ENCODE measurements at places on chromosomes 5 and 9.

DNA sequence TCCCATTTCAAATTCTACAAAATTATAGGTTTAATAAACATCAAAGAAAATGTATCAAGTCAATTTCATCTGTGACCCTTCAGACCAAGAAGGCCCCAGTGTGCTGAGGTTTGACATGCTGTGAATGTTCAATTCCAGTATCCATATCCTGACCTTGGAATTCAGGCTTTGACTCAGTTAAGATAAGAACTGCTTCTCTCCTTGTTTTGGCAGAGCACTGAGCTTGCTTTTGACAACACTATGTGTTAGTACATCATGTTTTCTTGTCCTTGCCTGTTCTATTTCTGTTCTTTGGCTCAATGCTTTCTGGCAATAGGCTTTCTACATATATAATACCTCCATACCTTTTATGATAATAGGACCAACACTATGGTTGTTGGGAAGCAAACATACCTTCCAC, 105.6 kb downstream of the PLCXD3 start:
- DNase-seq = no peak

DNA sequence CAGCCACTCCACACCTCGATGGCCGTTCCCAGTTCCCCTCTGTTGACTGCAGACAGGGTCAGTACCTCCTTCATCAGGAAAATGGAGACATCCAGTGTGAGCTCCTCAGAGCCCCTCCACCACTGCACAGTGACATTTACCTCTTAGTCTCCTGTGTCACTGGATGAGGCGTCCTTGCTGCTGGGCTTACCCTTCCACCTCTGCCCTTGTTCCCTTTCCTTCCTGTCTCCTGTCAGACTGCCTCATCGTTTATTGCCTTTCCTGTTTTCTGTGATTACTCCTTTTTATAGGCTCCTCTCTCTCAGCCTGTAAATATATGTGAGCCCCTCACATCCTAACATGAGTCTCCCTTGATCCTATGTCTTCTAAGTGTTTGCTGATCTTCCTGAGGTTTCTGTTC, 23.2 kb upstream of the SPTAN1 start:
- no peak for DNase-seq

GRCh38 chr5:95142145-95142544, 142.7 kb downstream of the MCTP1 start:
- DNase-seq = no peak

- DNase-seq = no peak
Measured at GRCh38 chr9:105651806-105652205, 10.5 kb upstream of the TAL2 start.

- no peak for DNase-seq
Measured at GRCh38 chr9:135950135-135950682, 11.0 kb downstream of the UBAC1 start.

DNA sequence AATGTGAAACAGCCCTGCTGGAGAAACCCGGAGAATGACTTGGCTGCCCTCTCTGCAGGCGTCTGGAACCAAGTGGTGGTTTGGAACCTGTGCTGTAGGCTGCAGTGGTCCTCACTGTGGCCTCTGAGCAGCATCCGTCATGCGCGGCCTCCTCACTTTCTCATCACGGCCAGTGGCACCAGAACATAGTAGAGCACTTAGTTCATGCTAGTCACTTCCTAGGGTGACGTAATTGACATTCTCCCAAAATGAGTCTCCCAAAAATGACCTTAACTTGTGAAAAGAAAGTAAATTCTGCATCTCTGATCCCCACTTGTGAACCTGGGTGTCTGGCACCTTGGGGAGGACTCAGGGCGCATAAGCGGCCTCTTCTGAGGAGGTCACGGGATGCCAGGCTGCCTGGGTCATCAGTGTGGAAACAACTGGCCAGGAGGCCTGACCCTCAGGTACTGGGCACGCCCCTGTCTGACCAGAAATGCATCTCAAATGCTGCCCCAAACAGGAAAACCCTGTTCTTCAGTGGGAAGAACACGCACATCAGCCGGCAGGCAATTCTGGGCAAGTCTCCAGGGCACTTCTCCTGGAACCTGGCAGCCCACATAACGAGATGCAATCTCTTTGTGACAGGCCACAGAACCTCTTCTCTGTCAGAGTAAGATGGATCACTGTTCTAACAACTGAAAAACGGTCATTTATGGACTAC, 36.6 kb upstream of the SPTLC1 start:
- no peak for DNase-seq

DNA sequence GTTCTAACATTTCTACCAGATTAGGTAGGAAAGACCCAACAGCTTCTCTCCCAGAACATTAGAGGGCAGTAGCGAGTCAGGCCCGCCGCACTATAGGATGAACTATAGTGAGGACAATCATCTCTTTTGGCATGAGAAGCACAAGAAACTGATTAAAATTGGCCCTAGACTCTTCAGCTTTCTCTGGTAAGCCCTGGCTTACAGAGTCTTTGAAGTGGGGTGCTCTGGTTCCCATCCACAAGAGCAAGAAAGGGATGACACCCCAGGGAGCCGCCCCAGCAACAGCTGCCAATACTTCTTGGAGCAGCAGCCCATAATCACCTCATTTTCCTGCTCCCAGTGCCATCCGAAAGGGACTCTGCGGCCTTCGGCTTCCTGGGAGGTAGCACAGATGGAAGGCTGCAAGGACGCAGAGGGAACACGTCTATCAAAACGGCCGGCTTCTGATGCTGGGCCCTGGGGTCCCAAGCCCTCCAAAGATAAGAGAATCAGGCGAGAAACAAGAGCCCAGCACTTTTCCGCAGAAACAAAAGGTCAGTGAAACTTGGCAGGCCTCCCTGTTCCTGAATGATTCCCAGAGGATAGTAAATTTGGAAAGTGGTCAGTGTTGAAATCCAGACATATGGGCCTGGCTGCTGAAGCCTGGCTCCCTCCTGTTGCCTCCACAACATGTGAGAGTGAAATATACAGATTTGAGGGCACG, 69.3 kb downstream of the HSD17B3 start:
- DNase-seq = peak; percentile 27

GRCh38 chr5:153676406-153676805, 185.9 kb downstream of the GRIA1 start:
- DNase-seq = no peak

Data from neural crest cell (in vitro differentiated cells).